ENCODE measurements at places on chromosomes 4 and X.
A peak's percentile ranks its signal among the peaks of the same experiment; 100 is the strongest.

DNA sequence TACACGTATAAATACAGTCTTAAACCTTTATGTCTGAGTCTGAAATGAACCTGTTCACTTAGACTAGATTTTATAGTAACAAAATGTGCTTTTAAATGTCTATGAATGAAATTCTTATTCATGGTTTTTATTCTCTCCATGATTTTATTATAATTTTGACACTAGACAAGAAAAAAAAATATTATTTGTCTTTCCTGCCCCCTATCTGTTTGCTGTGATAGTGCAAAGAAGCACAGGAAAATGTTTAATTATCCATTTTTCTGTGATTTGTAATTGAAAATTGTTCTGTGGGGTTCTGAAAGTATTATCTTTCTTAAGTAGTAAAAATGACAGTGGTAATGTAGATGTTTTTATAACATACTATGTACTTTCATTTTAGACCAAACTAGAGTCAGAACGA lies 52.0 kb downstream of the INTS6L start:
- no peak for DNase-seq

- no peak for DNase-seq
These were observed 159.0 kb downstream of the DCLK2 start for GRCh38 chr4:150237110-150237872.

DNA sequence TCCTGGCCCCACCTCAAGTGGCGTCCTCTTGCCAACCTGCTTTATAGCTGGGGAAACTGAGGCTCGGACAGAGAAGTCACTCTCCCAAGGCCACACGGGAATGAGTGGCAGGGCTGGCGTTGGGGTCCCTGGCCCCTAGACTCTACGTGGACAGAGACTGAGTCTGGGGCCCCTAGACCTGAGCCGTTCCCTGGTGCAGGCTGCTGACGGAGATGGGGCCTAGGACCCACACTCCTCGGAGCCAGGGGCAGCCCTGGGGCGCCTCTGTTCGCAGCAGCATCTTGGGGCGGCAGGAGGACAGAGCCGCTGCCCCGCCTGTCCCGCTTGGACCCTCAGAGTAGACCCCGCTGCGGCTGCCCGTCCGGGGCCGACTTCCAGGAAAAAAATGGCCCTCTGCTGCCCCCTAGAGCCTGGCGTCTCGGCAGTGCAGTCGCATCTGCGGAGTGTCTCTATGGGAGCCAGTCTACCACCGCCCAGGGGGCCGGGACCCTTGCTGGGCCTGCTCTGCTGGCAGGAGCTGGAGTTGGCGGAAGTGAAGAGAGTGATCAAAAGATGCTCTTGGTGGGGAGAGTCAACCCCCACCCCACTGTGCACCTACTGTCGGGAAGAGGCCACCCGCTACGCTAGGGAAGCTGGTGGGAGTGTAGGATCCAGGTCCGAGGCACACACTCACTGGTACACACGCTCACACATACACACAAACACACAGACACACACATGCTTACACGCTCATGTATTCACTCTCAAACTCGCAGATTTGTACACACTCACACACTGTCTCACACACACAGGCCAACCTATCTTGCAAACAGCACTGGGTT lies 220.1 kb downstream of the AFAP1 start:
- peak; percentile 43 for DNase-seq

GRCh38 chr4:23734000-23734399 lies 155.8 kb downstream of the PPARGC1A start:
- DNase-seq, result no peak

GRCh38 chr4:36320117-36320896 lies 38.9 kb downstream of the DTHD1 start:
- DNase-seq, result no peak

DNA sequence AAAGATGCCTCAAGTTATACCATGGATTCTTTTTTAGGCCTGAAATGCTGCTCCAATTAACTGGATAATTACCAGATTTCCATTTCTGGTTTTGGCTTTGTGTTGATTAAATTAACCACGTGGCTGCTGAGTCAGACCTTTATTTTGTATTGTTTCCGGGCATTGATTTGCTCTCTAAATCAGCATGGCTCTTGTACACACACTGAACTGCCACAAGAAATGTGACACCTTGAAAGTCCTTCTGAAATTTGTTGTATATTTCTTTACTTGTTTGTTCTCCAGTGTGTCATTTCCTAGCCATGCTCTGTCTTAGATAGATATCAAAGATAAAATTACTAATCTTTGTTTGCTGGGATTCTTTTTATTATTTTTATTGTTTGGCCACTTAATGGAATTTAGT lies 11.7 kb downstream of the MTTP start:
- DNase-seq, result no peak

GRCh38 chrX:153414856-153415510 lies 3.7 kb downstream of the ZFP92 start:
- DNase-seq, result no peak

DNA sequence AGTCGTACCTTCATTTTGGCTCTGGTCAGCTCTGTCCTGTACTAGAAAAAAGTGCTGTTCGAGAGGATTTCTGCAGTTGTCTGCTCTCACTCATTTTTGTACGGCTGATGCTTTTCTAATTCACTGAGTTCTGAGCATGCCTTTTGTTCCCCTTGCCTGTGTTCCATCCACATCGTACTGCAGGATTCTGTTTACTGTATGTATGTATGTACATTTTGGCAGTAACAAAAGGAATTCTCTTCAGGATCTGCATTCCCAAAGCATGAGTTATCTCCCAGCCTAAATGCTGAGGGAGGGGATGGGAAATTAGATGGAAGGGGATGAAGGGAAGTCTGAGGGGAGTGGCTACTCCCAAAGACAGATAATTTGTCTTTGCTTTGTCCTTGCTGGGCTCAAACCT lies 87.6 kb downstream of the GBA3 start:
- DNase-seq, result no peak

- DNase-seq, result no peak
These were observed 15.4 kb downstream of the STX18 start for GRCh38 chr4:4526401-4526800.

DNA sequence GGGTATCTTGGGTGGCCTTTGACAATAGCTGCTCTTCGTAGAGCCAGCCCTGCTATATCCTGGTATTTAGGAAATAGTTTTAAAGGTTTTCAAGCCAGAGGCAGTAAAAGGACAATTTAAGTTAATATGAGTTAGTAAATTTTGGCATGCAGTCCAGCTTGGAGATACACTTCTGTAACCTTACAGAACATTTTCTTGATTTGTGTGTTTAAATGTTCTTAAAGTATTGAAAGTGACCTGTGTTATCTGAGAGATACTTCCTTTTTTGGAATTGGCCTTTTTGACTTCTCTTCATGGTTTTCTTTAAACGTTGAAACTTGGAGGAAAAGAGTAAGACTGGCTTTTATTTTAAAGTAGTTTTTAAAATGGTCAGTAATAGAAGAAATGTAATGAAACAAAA lies 25.5 kb downstream of the PDLIM5 start:
- DNase-seq, result no peak

GRCh38 chrX:48540028-48540375 lies 488 bp downstream of the TBC1D25 start:
- DNase-seq, result no peak

- DNase-seq, result no peak
These were observed 342.1 kb upstream of the CTSO start for GRCh38 chr4:156295676-156296195.

DNA sequence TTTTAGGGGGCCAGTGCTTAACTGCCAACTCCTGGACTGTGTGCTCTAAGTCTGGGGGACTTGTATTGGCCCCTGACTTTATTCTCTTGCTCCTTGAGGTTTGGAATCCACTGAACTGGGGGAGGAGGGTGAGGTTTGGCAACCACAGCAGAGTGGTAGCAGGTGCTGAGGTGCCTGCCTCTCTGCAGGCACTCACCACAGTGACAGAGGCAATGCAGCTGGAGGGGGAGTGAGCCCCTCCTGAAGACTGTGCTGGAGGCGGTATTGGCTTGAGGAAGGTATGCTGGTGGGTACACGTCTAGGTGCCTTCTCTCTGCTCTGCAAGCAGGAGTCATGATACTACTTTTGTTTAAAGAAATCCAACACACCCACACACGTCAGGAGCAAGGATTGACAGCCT lies 24.6 kb downstream of the CFAP299 start:
- no peak for DNase-seq

- no peak for DNase-seq
These were observed 6.2 kb upstream of the GSPT2 start for GRCh38 chrX:51737091-51737490.

- no peak for DNase-seq
These were observed 732.6 kb upstream of the PABPC4L start for GRCh38 chr4:134934036-134934808.

- DNase-seq, result no peak
These were observed 68.8 kb downstream of the TECRL start for GRCh38 chr4:64340218-64341110.

GRCh38 chr4:72473434-72473900 lies 95.6 kb downstream of the ADAMTS3 start:
- no peak for DNase-seq

GRCh38 chrX:118552121-118552900 lies 56.7 kb downstream of the DOCK11 start:
- DNase-seq, result no peak

DNA sequence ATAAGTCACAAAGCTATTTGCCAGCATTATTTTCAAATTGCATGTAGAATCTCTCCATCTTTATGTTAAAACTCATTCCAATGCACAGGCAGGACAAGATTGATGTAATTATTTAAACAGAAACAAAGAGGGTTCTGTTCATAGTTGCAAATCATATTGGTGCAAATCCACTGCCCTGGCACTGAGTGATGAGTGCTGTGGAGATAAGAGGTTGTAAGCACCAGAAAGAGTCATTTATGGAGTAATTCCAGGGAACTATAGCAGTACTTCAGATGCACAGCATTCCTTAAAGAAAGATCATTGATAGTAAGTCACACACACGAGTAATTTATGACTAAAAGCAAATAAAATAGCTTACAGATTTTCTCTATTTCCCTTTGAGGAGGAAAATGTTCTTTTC lies 337.7 kb upstream of the CTSO start:
- DNase-seq, result no peak

DNA sequence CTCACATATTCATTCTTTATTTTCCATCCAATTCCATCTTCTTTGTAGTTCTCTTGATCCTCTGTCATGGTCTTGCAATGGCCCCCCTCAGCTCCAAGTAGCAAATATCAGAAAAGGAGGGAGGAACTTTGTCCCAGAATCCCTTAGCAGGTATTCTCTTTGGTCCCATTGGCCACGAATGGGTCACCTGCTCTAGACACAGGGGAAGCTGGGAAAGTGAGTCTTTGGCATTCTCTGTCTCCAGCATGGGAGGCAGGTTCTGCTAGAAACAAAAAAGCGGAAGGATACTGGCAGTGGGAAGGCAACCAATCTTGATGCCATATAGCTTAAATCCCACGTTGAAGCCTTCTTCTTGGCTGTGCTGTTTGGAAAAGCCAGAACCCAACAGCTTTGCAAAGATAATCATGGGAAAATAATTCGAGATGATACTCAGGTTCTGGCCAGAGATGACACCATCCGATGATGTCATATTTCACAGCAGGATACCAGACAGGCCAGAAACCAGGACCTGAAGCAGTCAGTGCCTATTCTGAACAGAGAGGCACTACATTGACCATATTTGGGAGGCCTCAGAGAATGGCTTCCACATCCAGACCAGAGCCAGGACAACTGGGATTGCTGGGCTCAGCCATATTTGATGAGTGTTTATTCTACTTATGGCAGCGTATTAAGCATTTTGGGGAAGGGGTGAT lies 110.4 kb upstream of the ATXN3L start:
- no peak for DNase-seq

All from occipital lobe (tissue), 3 donors.